ENCODE measurements at places on chromosomes 4 and X.

DNA sequence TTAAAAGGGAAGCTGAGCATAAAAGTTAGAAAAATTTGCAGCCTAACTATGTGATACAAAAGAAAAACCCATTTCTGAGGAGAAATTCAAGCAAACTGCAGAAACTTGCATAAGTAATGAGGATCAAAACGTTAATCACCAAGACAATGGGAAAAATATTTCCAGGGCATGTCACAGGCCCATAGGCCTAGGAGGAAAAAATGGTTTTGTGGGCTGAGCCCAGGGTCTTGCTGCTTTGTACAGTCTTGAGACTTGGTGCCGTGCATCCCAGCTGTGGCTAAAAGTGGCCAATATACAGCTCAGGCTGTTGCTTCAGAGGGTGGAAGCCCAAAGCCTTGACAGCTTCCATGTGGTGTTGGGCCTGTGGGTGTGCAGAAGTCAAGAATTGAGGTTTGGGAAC, 37.7 kb upstream of the ADAMTS3 start:
- no peak for DNase-seq

GRCh38 chrX:54944816-54945215, 24.2 kb downstream of the TRO start:
- no peak for DNase-seq

- DNase-seq, result no peak
Observed at GRCh38 chr4:113825272-113825671, 63.7 kb upstream of the CAMK2D start.

DNA sequence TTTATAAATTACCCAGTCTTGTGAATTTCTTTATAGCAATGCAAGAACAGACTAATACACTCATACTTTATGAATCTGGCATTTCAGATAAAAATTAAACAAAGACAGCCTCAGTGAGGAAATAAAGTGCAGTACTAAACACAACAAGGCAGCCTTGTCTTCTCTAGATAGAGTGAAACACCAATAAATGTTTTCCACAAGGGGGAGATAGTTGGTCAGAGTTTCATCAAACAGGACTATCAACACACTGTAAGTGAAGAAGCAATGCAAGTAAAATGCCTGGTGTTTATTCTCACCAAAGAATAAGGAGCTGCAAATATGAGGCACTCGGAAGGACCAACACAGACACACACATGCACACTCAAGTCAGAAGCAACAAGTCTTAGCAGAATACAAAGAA, 62.8 kb downstream of the FAM9B start:
- DNase-seq, result no peak

DNA sequence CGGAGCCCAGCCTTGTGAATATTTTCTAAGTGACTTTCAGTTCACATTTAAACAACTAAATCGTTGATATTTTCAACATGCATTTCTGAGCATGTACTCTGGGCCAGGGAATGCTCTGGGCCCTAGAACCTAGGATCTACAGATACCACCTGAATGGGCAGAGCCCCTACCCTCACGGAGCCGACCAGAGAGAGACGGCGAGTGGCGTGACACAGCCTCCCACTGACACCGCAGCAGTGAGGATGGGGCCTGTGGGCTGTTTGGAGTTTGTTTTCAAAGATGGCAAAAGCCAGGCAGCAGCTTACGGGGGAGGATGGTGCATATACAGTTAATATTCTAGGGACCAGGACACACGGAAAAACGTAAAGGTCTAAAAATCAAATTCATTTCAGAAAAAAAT, 17.7 kb downstream of the NELFA start:
- DNase-seq, result no peak

Measured in AG09309 (cell line).